Activated T-cell treated with anti-CD3 and anti-CD28 coated beads for 4 hours (primary cell): ENCODE measurements at places on chromosomes 3 and 15.

- DNase-seq, result no peak
Observed at GRCh38 chr3:16239086-16239770, 25.5 kb downstream of the DPH3 start.

DNA sequence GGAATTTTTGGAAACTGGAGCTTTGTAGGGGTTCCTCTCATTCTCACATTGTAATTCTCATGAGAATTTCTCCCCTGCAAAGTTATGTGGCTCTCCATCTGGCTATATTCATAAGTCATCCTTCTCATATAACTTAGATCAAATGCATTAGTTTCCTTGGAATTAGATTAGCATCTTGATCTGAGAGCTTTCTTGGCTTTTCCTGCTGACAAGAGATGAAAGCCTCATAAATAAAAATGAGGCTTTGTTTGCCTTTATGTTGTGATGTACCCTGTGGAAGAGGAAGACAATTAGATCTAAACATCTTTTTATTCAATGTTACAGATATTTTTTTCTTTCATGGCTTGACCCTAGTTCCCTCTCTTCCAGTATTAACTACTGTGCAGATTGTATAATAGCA is 165.4 kb upstream of the ZPLD1 start:
- DNase-seq, result no peak

DNA sequence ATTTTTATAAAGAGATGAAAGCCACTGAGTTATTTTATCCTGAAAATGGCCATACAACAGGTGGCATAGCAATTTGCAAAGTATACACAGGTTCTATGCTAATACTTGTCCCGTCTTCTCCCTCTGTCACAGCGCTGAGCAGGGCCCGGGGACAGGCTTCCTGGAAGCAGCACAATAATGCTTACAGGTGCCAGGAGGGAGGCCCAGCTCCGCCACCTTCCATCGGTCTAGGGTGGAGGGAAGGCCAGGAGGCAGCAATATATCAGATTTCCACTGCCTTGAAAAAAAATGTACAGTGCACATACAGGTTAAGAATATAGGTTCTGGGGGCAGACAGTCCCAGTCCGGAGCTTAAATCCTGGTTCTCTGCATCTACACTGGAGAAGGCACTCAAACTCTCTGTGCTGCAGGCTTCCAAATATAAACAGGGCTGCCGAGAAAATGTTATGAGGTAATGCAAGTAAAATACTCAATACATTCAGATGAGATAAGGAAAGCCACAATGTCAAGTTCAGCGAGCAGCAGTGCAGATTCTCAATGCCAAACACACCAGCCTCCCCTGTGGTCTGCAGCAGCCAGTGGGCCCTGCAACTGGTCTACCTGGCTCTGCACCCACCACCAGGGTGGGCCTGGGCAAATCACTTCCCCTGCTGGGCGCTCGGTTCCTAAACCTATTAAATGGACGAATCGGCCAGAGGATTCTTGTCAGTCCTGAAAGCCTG is 189.6 kb downstream of the XXYLT1 start:
- no peak for DNase-seq

- no peak for DNase-seq
Observed at GRCh38 chr15:39616731-39617455, 36.0 kb downstream of the THBS1 start.

DNA sequence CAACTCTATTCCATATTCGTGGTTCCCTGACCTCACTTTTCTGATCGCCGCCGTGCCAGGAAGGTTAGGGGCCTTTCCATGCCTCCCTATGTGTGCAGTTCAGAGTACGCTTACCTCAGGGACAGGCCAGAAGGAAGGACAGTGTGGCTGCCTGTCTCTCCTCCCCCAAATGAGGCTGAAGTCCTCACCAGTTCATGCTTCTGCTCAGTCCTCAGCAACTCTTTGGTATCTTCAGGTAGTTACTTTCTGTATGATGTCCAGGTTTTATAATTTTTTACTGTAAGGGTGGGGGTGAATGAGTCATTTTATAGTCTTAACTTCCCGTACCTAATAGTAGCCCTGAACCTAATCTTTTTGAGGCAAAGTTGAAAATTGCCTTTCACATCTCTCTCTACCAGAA is 98.7 kb downstream of the VPS8 start:
- no peak for DNase-seq

GRCh38 chr3:160686955-160687535 is 10.1 kb downstream of the ARL14 start:
- no peak for DNase-seq

DNA sequence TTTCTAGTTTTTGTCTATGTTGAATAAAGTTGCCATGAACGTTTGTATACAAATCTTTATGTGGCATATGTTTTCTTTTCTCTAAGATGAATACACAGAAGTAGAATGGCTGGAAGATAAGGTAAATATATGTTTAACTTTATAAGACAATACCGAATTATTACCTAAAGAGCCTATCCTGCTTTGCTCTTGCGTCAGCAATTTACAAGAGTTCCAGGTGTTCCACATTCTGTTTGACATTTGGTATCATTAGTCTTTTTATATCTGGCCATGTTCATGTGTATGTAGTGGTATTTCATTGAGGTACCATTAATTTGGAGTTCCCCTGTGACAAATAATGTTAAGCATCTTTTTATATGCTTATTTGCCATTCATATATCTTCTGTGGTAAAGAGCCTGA is 74.1 kb upstream of the TRIM42 start:
- DNase-seq, result no peak

DNA sequence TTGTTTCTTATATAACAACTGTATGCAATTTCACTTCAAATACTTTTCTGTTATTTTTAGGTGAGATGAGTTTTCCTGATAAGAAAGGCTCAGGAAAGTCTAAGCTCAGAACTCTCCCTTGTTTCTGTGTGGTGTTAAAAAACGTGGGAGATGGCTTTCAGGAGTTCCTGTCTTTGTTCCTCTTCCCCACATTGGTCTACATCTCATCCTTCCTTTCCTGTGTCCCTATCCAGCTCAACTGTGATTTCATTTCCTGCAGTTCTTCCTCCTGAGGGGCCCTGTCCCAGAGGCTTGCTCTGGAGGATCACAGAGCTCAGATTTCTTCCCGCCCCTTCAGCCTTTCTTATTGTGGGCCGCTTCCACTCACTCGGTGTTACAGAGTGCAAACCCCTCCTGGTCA is 11.2 kb downstream of the SEC13 start:
- DNase-seq, result no peak

- no peak for DNase-seq
Observed at GRCh38 chr15:88069561-88069960, 187.0 kb downstream of the NTRK3 start.

DNA sequence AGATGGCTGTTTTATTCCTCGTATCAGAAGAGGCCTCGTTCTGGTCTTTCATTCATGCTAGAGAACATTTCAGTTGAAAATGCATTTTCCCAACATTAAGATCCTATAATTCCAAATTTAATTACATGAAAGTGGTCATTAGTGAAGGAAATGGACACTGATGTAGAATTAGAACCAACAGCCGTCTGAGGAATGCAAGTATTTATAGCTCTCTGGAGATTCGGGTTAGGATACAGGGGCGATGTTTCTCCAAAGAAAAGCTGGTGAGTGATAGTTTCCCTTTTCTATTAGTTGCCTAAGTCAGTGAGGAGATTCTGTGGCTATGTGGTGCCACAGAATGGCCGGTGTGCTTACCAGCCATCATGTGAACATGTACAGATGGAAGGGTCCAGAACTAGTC is 109.0 kb upstream of the IL12A start:
- DNase-seq, result no peak

- no peak for DNase-seq
Observed at GRCh38 chr15:93862791-93863190, 368.6 kb upstream of the MCTP2 start.

DNA sequence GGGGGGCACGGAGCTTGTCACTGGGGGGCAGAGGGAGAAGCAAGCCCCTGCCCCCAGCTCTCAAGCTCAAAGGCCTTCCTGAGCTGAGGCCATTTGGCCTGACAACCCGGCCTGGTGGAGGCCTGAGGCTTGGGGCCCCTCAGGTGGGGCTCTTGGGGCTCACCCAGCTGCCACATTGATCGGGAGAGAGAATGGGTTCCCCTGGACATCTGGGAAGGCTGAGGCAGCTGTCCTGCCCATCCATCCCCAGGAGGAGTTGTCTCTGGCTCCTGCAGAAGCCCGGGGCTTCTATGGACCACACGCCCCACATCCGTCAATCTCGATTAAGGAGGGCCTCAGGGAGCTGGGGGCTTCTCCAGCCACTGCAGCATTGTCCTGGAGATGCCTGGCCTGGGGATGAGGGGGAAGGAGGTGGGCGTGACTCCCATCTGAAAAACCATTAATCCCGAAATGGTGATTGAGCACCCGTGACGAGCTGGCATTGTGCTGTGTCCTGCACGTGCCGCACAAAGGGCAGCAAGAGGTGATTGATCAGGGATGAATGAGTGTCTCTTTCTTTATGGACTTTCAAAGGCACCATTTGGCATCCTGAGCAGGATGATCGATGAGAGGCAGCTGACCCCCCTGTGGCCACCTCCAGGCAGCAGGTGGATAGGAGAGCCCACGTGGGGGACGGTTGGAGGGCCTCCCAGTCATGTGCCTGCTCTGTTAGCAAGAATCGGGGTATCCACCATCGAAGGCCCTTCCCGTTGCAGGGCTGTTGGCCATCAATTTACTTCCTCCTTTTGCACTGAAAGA is 17.2 kb upstream of the CRABP1 start:
- DNase-seq, result no peak

- DNase-seq, result no peak
Observed at GRCh38 chr3:152291649-152292066, 22.9 kb downstream of the MBNL1 start.

GRCh38 chr3:130310109-130310508 is 35.4 kb upstream of the COL6A5 start:
- DNase-seq, result no peak

- no peak for DNase-seq
Observed at GRCh38 chr15:99504823-99505551, 60.8 kb upstream of the MEF2A start.

DNA sequence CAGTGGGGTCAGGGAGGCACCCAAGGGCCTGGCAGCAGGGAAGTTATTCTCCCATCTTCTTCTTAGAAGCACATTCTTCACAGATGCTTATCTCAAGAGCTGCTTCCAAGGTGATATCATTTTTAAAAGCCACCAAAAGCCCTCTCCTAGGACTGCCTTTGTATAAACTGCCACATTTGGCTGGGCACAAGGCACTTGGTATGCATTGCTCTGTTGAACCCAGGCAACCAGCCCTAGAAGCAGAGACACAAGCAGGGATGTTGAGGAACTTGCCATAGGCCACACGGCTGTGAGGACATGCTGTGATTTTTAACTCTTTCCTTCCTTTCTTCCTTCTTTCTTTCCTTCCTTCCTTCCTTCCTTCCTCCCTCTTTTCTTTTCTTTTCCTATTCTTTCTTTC is 7.4 kb upstream of the SLC6A1 start:
- DNase-seq, result no peak

DNA sequence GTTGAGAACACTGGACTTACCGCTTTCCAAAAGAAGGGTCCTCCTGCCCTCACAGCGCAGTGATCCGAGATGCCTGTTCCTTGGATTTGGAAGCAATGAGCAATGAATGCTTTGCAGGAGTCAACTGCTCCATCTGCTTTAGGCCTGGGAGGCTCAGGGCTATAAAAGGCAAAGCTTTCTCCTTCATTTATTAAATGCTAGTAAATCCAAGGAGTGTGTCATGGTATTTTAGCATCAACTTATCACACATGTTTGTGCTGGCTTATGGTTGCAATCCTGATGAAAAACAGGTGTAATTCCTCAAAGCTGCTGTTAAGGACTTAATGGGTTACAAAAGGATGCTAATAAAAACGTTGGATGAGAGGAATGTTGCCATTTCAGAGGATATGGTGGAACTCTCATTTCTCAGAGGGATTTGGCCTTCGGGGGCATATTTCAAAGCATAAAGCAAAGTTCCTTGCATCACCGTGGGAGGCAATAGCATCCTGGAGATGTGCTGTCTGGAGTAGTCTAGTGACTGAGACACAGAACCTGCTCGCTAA is 158.5 kb upstream of the TPM1 start:
- DNase-seq, result no peak

DNA sequence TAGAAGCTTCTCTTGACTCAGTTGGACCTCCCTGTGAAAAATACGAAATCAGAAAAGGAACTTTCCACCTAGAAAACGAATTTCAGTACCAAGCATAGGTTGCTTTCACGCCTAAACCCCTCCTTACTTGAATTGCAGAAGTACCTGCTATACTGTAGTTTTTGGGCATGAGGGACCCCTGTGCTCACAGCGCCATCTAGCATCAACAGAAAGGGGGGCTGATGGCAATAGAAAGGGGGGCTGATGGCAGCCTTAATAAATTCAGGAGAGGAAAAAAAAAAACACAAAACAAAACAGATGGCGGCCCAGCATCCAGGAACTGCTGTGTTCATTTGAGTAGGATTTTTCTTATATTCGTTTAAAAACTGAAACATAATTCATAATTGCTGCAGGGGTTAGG is 96.7 kb downstream of the NPAP1 start:
- no peak for DNase-seq

DNA sequence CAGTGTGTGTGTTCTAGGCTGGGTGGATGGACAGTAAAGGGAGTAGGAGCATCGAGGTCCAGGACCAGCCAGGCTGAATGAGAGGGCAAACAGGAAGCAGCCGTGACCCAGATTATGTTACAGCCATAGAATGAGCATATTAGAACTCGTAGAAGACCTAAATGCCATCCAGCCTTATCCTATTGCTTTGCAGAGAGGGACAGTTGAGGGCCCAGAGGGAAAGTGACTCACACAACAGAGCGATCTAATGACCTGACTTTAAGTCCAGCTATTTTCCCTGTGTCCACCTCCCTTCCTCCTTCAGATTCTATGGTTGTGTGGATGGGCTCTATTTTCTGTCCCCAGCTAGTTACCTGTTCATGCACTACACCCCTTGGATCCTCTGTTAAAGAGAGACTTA is 634.1 kb upstream of the TBL1XR1 start:
- no peak for DNase-seq

GRCh38 chr3:16570113-16570512 is 35.1 kb downstream of the DAZL start:
- DNase-seq, result no peak

DNA sequence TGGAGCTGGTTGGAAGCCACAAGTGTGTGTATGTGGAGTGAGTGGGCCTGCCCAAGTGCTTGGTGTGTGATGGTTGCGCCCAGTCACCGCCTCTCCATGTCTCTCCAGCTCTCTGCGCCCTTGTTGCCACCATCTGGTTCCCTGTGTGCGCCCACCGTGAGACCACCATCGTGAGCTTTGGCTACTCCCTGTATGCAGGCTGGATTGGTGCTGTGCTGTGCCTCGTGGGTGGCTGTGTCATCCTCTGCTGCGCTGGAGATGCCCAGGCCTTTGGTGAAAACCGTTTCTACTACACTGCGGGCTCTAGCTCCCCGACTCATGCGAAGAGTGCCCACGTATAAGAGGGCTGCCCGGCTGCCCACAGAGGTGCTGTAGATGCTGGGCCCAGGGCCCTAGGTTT is 13.7 kb downstream of the CLDN11 start:
- no peak for DNase-seq

GRCh38 chr3:141389703-141390102 is 21.4 kb downstream of the ZBTB38 start:
- DNase-seq, result no peak

GRCh38 chr3:118126751-118127150 is 907.9 kb downstream of the IGSF11 start:
- DNase-seq, result no peak
